ENCODE measurements at places on chromosomes 16 and 17. TPM values are rescaled to one million over a fixed set of nuclear protein-coding genes. Genes with fewer than 3 reads are reported as not detected.
A peak's percentile ranks its signal among the peaks of the same experiment; 100 is the strongest.

Gene KCNAB3
- 2.1 TPM for polyA plus RNA-seq

Gene CX3CL1
- not detected for polyA plus RNA-seq

Gene KRTAP2-2
- polyA plus RNA-seq, result not detected

Gene KDM6B
- polyA plus RNA-seq, result 2.7 TPM

Gene METRNL
- 19.5 TPM for polyA plus RNA-seq

Gene KIF19
- not detected for polyA plus RNA-seq

Gene IRF8
- 0.01 TPM for polyA plus RNA-seq

Gene KRTAP1-1
- polyA plus RNA-seq, result not detected

Gene WDR59
- 57.4 TPM for polyA plus RNA-seq

Gene RND2
- polyA plus RNA-seq, result 1.8 TPM

Gene RCVRN
- polyA plus RNA-seq, result not detected

GRCh38 chr17:60577147-60577915, 22.7 kb upstream of the PPM1D start:
- DNase-seq, result peak; percentile 35

GRCh38 chr17:304461-304860, 48.1 kb downstream of the RPH3AL start:
- DNase-seq, result no peak

GRCh38 chr16:24051125-24051524, 205.0 kb upstream of the CACNG3 start:
- no peak for DNase-seq

- no peak for DNase-seq
Observed at GRCh38 chr17:15883617-15884111, 61.3 kb upstream of the ADORA2B start.

DNA sequence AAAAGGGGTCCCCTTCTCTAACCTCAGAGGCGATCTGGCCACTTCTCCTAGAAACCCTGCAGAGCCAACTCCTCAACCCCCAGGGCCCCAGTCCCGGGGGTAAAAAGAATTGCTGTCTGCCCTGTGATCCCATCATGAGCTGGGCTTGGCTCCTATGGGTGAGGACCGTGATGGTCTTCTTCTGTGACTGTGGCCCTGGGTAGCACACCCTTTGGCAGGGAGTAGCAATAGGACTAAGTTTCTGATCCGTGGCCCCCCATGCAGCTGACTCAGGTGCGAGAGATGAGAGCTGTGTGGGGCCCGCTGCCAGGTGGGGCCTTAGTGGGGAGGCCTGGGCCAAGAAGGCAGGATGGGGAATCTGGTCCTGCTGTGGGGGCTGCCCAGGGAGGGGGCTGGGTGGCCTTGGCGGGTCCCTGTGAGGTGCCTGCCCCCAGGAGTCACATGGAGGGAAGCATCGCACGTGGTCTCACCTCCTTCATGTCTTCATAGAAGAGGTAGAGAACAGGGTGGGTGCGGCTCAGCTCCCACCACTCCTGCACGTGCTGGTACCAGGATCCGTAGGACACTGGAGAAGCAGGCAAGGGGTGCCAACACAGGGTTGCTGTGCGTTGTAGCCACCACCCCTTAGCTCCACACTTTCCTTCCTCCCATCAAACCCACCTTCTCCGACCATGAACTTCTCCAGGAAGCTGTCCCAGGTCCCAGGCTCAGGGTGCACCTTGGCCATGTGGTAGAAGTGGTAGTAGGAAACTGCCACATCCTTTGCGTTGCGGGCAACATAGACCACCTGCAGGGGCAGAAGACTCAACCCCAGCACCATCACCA, 3.3 kb downstream of the SULT1A1 start:
- DNase-seq, result no peak

DNA sequence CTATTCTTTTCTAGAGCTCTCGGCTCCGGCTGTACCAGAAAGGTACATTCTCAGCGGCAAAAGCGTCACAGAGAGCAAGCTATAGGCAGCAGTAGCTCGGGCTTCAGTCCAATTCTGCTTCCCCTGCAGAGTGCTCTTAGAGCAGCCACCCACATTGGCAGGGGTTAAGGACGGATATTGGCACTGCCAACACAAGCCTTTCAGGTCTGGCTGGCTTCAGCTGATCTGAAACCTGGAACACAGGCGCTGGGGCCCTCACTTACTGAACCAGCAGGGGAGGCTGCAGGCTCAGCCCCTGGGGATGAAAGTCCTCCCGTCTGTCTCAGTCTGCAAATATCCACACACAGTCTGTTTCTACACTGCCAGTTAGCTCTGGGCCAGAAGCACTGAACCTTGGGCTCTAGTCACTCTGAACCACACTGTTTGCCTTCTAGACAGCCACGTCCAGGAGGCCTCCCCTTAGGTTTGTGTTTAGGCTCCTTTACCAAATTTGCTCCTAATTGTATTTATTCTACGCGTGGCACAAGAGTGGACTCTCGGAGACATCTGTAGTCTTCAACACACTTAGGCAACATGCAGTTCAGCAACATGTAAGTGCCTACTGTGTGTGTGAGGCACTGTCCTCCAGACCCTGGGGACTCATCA, 40.1 kb downstream of the HIC1 start:
- DNase-seq, result no peak

- peak; percentile 57 for DNase-seq
Observed at GRCh38 chr17:80475910-80476876, at the start of gene NPTX1. TSS of gene NPTX1 (minus strand) at chr17:80476607. CDS start at chr17:80476446, 161 bp downstream.

GRCh38 chr16:18938986-18939385, 12.8 kb upstream of the SMG1 start:
- no peak for DNase-seq

GRCh38 chr17:43011728-43012472, 5.3 kb downstream of the IFI35 start:
- DNase-seq, result no peak

DNA sequence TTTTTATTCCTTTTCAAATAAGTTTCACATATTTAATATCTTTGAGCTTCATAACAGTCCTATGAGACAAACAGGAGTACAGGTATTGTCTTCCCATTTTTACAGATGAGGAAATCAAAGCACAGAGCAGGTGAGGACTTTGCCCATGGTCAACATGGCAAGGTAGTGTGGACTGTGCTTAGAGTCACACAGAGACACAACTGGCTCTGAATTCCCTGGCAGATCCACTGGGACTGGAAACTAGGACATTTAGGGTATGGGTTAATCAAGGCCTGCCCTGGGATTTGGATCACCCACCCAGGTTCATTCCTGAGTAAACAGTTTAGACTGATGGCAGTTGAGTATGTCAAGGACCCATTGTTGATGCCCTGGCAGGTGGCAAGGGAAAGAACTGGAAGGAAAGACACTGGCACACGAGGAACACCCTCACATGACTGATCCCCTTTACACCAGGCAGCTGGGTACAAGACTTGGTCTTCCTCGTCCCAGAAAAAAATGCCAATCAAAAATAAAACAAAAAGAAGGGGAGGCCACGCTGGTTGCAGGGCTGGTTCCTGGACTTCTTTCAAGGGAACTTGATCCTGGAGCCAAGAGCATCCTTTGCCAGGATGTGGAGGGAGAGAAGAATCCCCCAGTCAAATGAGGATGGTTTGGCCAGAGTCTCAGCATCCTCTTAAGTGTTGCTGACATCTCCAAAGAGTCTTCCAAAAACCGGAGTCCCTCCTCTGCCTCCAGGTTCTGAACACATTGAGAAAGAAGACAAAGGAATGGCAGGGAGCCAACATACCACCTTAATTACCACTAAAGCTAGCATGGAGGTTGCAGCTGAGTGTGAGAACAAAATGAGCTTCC, 34.9 kb downstream of the CHD9 start:
- DNase-seq, result no peak

DNA sequence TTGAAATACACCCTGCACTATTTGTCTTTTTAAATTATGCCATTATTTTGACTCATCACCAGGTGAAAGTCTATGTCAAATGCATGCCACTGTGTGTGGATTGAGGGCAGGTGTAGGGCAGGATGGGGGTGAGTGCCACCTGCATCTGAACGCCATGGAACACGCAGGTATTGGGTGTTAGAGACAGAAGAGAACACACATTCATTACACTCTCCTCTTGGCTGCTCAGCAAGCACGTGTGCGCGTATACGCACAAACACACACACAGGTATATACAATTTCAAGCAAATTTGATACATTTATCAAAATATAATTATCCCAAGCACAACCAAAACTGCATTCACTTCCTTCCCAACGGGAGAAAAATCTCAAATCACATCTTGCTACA, 268.9 kb downstream of the NTN1 start:
- DNase-seq, result no peak

- no peak for DNase-seq
Observed at GRCh38 chr17:50692448-50693035, 15.2 kb downstream of the ANKRD40 start.

DNA sequence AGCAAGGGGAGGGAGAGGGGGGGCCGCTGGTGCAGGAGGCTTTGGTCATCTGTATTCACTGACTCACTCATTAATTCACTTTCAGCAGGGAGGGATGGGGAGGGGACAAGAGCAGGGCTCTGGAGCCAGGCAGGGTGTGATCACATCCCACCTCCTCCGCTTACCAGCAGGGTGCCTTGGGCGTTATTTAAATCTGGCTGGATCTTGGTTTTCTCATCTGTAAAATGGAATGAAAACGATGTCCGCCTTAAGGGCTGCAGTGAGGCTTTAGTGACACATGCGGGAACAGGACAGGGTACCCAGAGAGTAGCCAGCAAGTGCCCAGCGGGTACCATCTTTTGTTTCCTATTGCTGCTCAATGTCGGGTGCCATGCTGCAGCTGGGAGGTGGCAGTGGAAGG, 161.0 kb downstream of the GSG1L start:
- no peak for DNase-seq

DNA sequence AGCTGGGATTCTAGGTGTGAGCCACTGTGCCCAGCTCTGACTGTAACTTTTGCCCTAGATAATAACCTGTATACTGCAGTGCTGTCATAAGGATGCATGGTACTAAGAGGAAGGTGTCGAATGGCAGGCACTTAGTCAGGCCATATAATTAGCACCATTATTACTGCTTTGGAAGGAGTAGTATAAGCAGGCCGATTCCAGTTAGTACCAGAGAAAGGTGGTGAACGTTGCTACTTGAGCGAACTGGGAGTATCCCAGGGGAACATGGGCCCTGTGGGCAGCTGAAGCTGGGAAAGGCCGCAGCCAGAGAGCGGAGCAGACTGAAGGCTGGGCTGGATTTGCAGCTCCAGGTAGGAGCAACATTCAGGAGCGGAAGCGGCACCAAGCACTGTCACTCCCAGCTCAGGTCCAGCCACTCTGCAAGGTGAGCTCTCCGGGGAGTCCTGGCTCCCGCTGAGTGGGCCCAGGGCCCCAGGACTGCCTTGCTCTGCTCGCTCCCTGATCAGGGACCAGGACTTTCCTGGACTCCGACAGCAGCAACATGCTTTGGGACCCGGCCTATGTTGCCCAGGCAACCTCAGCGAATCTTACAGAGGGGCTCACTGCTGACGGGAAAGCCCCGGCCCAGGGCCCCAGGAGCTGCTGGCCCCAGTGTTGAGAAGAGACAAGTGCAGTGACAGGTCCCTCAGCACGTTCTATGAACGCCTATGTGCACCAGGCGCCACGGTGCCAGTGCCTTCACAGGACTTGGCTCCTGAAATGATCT, 28.6 kb downstream of the C16orf74 start:
- no peak for DNase-seq

DNA sequence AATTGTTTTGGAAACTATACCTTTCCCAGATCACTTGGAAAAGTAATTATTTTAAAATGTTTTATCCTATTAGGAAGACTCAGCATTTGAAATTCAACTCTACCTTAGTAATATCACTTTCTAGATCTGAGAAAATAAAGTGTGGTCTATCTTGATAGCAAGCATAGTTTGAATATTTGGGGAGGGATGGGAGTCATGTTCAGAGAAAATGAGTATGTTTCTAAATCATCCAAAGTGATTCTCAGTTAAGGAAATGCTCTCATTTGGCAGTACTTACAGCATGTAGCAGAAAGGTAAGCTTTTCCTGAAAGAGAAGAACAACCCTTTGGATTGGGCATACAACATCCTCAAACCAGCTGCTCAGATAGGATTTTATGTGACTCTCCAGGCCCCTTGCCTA, 6.9 kb downstream of the C17orf75 start:
- DNase-seq, result no peak

GRCh38 chr16:1676661-1677060, 1.4 kb upstream of the JPT2 start:
- no peak for DNase-seq

DNA sequence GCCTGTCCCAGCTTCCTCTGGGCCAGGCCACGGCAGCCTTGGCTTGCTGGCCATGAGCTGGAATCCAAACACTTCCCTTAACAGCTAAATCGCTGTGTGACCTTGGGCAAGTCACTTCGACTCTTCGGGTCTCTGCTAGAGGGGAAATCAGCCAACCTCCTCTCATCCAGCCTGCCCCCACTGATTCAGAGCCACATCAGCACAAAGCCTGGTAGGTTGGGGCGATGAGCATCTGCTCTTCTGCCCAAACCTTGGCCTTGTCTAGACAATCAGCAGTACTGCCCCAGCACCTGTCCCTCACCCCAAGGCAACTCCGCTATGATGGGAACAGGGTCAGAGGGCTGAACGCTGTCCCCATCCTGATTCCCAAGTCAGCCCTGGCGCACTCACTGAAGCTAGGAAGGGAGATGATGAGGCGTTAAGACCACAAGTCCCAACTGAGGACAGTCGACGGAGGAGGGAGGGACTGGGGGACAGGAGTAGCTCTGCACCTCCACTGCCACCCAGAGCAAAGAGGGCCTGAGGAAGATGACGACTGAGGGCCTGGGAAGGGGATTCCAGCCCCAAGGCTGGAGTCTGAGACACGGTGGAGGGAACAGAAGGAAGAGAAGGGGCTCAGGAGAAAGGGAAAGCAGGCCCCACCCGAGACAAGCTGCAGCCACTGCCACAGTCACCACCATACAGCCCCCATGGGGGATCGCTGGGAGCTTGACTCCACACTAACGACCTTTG, 1.3 kb downstream of the CLUH start:
- DNase-seq, result peak; percentile 28

GRCh38 chr16:49194537-49195236, 87.0 kb downstream of the CBLN1 start:
- DNase-seq, result no peak

DNA sequence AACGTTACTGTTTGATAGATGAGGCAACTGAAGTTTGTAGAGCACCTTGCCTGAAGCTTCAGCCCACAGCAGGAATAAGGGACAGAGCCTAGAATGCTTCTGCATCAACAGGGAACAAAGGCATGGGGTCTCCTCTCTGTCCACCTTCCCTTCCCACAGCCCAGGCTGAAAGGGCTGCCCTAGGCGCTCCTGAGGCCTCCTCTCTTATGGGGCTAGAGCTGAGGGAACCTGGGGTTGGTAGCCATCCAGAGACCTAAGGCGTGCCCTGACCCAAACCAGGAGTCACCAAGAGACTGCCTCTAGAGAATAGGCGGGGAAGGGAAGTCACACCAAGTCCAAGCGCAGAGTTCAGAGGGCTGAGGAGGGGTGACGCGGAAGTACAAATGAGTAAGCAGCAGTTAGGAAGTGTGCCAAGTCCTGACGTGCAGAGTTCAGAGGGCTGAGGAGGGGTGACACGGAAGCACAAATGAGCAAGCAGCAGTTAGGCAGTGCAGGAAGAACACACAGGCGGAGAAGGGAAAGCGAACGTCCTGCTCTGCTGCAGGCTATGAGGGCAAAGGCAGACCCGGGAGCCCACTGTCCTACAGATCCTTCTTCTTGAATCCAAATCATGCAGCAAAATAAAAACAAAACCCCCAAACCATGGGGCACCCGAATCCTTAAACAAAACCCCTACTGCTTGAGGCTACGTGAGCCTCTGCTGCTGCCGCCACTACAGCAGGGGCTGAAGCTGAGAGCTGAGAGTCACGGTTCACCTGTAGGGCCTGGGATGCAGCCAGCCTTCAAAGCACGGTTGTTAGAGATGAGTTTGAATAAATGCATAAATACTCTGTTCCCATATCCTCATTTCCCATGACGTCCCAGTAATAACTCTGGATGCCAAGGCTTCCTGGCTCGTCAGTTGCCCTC, 2.7 kb upstream of the SPG7 start:
- peak; percentile 73 for DNase-seq

GRCh38 chr17:39664581-39665561, at the start of gene TCAP:
TSS of gene TCAP (plus strand) at chr17:39665349. CDS start at chr17:39665360, 11 bp downstream.
- no peak for DNase-seq
